ENCODE measurements at places on chromosomes 12 and 14. TPM values are rescaled to one million over a fixed set of nuclear protein-coding genes. Genes with fewer than 3 reads are reported as not detected.

NEUROD4 gene
- not detected for total RNA-seq

AKAP3 gene
- total RNA-seq = 0.93 TPM

NGB gene
- total RNA-seq = not detected

RD3L gene
- total RNA-seq = not detected

ALKBH1 gene
- total RNA-seq = 14.1 TPM

TEX22 gene
- 3.8 TPM for total RNA-seq

RPAP3 gene
- total RNA-seq = 45.1 TPM

CACNA1C gene
- total RNA-seq = 0.09 TPM

KLRB1 gene
- 0.95 TPM for total RNA-seq

CFAP54 gene
- 0.30 TPM for total RNA-seq

SOS2 gene
- 17.2 TPM for total RNA-seq

CIDEB gene
- 28.6 TPM for total RNA-seq

RASAL1 gene
- 0.09 TPM for total RNA-seq

All from T-helper 2 cell treated with Interferon-gamma antibody and Interleukin-4, amounts not matched to agents 100 ng/mL and 5 ng/mL, for 36 hours (primary cell).